T1000 (cell line): ENCODE measurements at places on chromosomes 5 and 9.

- DNase-seq, result no peak
These were observed 12.7 kb upstream of the TMEM174 start for GRCh38 chr5:73160239-73160671.

DNA sequence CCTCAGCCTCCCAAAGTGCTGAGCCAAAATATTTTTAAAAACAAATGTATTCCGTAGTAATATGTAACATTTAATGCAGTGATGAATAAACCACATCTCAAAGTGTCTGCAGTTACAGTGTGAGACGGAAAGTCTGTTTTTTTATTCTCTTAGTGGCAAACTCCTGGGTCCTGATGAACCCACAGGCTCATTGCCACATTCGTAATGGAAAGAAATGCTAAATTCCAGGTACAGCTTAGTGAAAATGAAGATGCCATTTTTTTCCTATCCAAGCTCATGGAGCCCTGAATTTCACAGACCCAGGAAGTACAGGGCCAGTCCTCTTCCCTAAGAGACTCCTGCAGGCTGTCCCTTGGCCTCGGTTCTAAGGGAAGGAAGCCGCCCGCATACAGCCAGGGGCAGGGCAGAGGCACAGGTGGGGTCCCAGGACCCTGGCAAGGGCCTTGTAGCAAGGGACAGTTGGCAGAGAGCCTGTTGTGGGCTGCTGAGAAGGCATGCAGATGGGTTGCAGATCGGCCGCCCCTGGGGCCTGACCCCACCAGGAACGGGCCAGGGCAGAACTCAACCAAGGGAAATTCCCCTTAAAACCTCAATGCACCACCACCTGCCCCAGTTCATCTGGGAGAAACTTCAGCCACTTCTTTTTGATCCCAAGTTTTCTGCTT lies 36.2 kb downstream of the IPPK start:
- no peak for DNase-seq

- no peak for DNase-seq
These were observed 183.7 kb downstream of the TLR4 start for GRCh38 chr9:117887941-117888340.

DNA sequence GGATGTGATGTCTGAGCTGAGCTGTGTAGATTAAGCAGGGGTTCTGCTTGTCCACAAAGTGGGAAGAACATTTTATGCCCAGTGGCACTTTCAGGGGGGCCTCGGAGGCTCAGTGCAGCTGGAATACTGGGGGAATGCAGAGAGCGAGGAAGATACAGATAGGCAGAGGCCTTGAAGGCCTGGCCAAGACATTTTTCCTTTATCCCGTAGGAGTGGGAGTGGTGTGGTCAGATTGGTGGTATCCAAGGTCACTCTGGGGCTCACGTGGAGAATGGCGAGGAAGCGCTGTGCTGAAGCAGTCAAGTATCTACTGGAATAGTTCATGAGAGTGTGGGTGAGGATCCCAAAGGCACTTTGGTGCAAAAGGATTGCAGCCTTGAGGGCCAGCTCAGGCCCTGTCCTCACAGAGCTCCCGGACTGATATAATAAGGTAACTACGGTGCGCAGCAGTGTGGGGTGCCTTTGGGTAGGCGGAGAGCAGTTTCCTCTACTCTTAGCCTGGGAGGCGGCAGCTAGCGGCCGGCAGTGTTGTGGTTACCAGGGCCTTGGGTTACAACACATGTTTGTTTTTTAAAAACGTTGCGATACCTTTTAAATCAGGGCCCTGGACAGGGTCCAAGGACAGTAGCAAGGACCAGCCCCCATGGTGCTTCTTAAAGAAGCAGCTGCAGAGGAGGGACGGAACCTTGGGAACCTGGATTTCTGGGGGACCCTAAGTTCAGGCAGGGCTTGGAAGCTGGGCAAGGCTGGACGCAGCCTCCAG lies 10.8 kb upstream of the CCDC69 start:
- no peak for DNase-seq

GRCh38 chr5:17258431-17258830 lies 41.0 kb downstream of the BASP1 start:
- no peak for DNase-seq

DNA sequence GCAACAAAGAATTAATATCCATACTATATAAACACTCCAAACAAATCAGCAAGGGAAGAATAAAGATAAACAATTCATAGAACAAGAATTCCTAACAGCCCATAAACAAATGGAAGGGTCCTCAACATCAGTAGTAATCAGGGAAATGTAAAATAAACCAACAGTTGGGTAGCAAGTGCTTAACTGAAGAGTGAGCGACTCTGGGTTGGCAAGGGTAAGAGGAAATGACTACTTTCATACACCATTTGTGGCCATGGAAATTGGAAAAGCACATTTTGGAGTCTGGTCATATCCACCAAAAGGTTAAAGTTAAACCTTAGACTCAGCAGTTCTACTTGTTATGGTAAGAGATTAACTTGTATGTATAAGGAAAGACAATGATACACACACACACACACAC lies 17.4 kb upstream of the RORB start:
- DNase-seq, result no peak

GRCh38 chr5:145499483-145499882 lies 335.7 kb downstream of the PRELID2 start:
- peak; percentile 8 for DNase-seq

DNA sequence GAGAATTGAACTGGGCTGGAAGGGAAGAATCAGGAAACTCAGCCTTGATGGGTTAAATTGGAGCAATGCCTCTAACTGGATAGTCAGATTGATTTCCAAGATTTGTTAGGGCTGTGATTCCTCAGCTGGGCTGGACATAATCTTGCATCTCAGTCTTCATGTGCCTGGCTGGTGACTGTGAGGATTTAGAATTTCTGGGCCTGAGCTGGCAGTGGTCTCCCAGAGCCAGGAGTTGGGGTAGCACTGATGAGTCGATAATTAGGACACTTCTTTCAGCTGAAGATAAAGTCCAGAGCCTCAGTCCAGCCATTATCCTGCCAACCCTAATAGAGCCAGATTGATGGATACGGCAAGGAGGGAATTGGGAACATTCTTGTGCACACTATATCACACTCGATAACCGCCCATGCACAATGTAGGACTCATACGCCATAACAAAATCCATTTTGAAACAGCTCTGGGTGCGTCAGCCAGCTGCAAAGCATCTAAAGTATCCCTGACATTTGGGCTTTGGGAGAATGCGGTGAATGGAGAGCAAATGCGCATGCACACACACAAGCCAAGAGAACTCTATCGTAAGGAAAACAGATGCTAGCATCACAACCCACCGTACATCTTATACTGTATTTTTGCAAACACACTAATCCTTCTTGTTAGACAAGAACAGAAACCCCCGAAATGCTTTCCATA lies 405.1 kb upstream of the KLF4 start:
- no peak for DNase-seq

DNA sequence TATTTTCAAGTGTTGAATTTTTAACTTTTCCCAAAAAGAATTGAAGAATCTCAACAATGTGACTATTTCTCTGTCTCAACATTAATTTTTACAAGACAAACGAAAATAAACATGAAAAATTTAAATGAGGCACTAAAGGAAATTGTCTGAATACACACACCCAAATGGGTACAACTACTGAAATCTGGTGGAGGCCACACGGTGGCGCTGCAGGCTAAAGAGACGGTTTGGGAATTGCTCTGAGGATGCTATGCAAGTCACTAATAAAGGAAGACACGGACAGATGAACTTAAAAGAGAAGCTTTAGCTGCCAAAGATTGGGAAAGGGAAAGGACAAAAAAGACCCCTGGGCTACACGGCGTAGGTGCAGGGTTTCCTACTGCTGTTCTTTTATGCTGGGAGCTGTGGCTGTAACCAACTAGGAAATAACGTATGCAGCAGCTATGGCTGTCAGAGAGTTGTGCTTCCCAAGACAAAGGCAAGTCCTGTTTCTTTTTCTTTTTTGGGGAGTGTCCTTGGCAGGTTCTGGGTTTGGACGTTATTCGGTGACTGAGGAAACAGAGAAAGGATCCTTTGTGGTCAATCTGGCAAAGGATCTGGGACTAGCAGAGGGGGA lies at the start of gene PCDHB10:
Gene PCDHB10, plus strand, starts transcription at position 244 of the 616 bp plus-strand sequence. Its CDS starts 200 bp downstream, at position 444.
- no peak for DNase-seq

GRCh38 chr5:160363660-160364395 lies 6.6 kb downstream of the C1QTNF2 start:
- DNase-seq, result no peak

DNA sequence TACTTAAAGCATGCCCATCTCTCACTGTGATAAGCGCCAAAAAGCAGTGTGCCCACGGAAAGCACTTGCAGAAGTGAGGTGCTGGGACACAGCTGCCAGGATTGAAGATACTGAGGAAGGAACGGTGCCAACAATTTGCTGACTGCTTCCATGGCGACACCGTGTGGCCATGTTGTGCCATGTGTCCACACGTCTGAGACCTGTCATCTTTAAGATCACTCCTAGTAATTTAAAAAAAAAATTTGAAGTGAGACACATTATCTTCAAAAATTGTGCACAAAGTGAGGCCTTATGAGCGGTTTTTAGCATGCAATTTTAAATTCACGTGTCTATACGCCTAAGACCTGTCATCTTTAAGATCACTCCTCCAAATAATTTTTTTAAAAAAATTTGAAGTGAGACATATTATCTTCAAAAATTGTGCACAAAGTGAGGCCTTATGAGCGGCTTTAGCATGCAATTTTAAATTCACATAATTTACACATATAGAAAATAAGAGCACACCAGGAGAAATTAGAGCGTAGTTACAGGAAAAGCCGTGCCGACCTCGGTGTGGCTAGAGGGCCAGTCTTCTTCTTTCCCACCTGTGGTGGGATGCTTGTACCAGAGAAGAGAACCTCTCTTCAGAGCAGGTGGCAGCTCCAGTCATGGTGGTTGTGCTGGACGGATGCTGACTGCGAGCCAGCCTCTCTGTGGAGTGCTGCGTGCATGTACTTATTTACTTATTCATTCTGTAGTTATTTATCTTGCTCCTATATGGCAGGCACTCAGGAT lies 21.4 kb upstream of the FLT4 start:
- no peak for DNase-seq

DNA sequence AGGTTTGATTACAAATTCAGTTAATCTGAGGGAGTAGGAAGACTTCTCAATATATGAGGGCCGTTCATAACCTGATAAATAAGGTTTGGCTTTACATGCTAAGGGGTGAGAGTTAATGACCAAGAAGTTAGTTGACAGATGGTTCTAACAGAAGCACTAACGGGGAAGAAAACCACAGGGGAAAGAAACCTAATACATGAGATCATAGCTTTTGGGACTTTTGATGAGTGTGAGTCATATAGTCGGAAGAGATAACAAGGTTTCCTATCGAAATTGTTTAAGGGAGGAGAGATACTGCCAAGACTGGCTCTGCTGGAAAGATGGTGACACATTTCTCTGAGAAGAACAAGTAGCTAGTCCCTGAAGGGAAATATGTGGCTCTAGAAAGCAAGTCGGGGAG lies 140.1 kb downstream of the COX7C start:
- no peak for DNase-seq

DNA sequence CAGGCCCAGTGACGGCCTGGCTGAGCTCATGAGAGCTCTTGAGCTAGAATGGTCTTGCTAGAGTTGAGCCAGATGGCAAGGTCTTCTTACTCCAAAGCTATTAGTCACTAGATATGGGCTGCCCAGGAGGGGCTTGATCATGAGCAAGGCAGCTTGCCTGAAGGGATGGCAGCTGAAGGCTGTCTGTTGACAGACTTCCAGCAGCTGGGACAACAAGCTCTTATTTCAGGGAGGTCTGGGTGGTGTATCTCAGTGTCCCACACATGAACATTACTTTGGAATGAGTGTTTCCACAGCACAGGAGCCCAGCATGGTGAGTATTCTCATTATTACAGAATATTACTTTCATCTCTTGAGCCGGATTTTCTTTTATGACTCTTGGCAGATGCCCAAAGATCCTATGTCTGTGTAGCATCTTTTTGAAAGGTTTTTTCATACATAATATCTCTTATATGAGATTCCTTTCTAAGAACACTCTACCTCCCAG lies 414.1 kb downstream of the ARHGEF28 start:
- peak; percentile 65 for DNase-seq

- no peak for DNase-seq
These were observed 618 bp downstream of the TNPO1 start for GRCh38 chr5:72817076-72817481.

- DNase-seq, result no peak
These were observed 508 bp upstream of the NME5 start for GRCh38 chr5:138139781-138140090.

GRCh38 chr5:179530069-179530998 lies 20.0 kb upstream of the RUFY1 start:
- no peak for DNase-seq

- no peak for DNase-seq
These were observed 35.4 kb downstream of the UBE2R2 start for GRCh38 chr9:33852216-33852826.

- no peak for DNase-seq
These were observed 38.3 kb upstream of the FCN2 start for GRCh38 chr9:134842321-134842720.

- DNase-seq, result no peak
These were observed 11.4 kb downstream of the VDAC1 start for GRCh38 chr5:133993185-133993936.

- DNase-seq, result peak; percentile 13
These were observed 557 bp downstream of the GNG10 start for GRCh38 chr9:111661802-111662521.

DNA sequence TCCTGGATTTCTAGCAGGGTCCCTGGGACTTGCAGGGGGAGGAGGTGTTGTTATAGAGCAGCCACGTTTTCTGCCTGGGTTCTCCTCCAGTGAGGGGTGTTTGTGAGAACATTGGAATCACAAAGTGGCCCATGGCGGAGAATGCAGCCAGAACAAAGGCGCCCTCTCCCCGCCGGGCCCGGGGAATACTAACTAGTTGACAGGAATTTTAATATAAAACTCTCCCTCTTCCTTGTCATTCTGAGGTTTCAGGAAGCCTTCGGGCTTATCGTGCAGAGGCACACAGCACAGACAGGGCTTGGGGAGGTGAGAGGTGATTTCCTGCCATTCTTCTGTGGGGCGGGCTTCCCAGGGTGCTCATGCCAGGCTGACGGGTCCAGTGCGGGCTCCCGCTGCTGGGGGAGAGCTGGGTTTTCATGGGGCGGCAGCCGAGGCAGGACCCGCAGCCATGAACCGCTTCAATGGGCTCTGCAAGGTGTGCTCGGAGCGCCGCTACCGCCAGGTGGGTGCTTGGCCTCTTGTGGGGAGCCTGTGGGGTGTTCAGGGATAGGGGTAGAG lies 37.7 kb downstream of the RGS3 start:
- no peak for DNase-seq

DNA sequence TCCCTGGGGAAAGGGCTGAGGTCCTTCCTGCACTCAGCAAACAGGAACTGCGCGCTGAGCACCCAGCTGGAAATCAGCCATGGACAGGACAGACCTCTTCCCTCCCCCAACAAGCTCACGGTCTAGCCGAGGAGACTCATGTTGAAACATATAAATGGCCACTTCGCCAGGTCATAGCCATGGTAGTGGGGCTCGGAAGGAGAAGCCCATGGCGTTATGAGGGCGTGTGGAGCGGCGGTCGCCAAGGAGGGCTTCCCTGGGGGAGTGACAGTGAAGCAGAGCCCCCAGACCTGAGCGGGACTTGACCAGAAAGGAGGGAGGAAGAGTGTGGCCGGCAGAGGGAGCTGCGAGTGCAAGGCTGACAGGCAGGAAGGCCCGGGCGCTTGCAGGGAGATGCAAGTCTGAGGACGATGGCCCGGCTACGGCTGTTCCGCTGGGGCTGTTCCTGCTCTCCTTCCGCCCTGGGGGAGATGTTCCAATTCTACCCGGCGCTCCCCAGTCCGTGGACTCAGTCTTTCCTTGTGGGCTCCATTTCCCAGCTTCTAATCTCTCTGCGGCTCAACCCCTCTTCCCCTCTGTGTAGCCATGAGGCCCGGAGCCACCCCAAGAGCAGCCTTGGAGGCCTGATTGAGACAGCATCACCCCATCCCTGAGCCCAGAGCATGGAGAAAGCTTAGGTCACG lies 43.9 kb upstream of the PRRC2B start:
- DNase-seq, result peak; percentile 60
